ENCODE measurements at places on chromosomes 3 and 15.

DNA sequence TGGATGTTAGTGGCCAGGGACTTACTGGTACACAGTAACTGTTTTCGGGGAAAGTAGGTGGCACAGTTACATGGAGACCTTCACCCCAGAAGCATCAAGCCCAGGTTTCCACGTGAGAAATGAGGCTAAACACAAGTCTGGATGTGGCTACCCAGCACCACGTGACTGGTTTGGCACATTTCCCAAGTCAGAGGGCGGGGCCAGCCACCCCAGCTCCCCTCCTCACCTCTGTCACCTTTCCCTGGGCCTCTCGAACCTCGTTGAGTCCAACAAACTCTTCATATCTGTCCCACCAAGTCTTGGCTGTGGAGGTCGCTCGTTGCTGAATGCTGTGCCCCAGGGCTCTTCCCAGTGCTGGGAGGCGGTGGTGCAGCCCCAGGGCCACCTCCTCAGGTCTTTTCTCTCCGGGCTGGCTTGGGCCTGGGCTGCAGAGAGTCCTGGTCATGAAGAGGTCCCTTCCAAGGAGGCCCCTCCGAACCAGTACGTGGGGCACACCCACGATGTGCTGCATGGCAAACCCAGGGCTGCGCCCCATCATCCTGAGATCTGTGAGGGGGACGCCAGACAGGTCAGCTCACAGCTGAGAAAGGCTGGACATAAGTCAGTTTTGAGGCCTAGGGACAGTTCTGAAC lies 4.8 kb upstream of the PLXNB1 start:
- DNase-seq, result no peak

DNA sequence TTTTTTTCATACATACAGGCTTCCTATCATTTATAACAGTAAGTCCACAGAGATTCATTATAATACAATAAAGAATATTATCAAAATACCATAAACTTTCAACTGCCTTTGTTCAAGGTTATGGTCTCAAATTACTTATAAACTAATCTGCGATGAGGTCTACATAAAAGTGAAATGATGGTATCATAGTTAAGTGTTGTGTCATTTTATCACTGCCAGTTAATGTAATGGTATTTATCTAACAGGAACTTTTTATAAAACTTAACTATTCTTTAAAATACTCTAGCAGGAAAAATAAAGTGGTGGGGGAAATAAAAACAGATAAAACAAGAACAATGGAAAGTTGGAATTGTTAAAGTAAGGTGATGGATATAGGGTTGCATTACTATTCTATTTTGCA lies 153.1 kb downstream of the OSBPL10 start:
- no peak for DNase-seq

DNA sequence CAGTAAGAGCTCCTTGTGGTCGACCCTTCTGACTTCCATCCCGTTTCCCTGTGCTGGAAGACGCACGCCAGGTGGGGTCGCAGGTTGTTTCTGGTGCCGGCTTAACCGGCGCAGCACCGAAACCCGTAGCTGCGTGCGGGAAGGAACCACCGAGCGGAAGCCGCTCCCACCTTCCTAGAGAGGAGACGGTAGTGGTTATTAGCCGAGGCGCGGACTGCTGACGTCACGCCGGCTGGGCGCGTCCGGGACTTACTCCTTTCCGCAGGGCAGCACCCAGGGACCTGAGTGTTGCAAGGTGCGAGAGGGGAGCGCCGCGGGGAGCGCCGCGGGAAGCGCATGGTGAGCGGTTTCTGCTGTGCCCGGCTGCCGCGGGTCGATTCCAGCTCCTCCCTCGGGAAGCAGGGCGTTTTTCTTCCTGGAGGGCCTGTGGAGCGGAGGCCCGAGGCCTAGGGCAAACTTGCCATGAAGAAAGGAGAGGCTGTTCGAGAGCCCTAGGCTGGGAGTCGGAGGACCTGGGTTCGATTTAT lies at the start of gene ZNF501:
Gene ZNF501, plus strand, starts transcription at position 252 of the 527 bp plus-strand sequence. CDS start 4,787 bp downstream, outside the sequence.
- peak; percentile 90 for DNase-seq

- no peak for DNase-seq
Observed at GRCh38 chr3:17431004-17431403, 311.4 kb downstream of the TBC1D5 start.
